ENCODE measurements at places on chromosomes 1 and 21. TPM values are rescaled to one million over a fixed set of nuclear protein-coding genes. Genes with fewer than 3 reads are reported as not detected.

- no peaks in the 10 kb centered on the region for H3K4me1 ChIP-seq
- H3K36me3 ChIP-seq, result no peaks in the 10 kb centered on the region
- H3K4me3 ChIP-seq, result no peak overlapping the region
- no peak for DNase-seq
- no peak overlapping the region for H3K27ac ChIP-seq
- H3K27me3 ChIP-seq, result peaks cover 15% of the 10 kb centered on the region
Observed at GRCh38 chr1:210123383-210123782, 109.2 kb upstream of the SERTAD4 start.

GRCh38 chr21:36461918-36462486 lies 17.9 kb downstream of the CLDN14 start:
- H3K27me3 ChIP-seq, result no peaks in the 10 kb centered on the region
- DNase-seq, result no peak
- peaks cover 15% of the 10 kb centered on the region for H3K4me1 ChIP-seq
- H3K4me3 ChIP-seq, result no peak overlapping the region

- no peaks in the 10 kb centered on the region for H3K27me3 ChIP-seq
- no peaks in the 10 kb centered on the region for H3K4me1 ChIP-seq
- no peak overlapping the region for H3K27ac ChIP-seq
- H3K4me3 ChIP-seq, result no peak overlapping the region
- no peaks in the 10 kb centered on the region for H3K36me3 ChIP-seq
- DNase-seq, result peak; percentile 64
Observed at GRCh38 chr1:228291906-228292608, 84.2 kb downstream of the OBSCN start.

Gene ADORA1
- total RNA-seq, result 4.0 TPM

Gene SPATA1
- total RNA-seq, result 1.8 TPM

DNA sequence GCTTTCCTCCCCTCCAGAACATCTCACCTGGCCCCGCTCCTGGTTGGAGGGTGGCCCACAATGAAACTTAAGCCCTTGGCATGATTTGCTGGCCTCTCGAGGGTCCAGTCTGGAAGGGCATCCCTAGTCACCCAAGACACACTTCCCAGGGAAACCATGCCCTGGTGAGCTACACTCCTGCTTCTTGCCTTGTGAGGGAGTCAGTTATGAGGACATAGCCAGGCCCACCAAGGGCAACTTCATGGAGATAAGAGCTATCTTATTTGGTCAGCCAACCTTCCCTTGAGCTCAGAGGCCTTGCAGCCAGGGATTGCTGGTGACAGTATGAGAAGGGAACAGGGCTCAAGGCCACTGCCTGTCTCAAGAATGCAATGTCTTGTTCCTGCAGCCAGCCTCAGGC lies 9.7 kb downstream of the TNR start:
- no peak for DNase-seq
- H3K36me3 ChIP-seq, result no peaks in the 10 kb centered on the region
- H3K4me1 ChIP-seq, result no peaks in the 10 kb centered on the region
- H3K27me3 ChIP-seq, result no peaks in the 10 kb centered on the region
- no peak overlapping the region for H3K27ac ChIP-seq

GRCh38 chr1:41151846-41152245 lies 90.3 kb downstream of the SCMH1 start:
- DNase-seq, result no peak
- peaks cover 10% of the 10 kb centered on the region for H3K36me3 ChIP-seq
- peaks cover 38% of the 10 kb centered on the region for H3K4me1 ChIP-seq
- no peak overlapping the region for H3K4me3 ChIP-seq
- H3K27me3 ChIP-seq, result no peaks in the 10 kb centered on the region

Gene VSIG8
- not detected for total RNA-seq

GRCh38 chr21:36246080-36246631 lies 73.8 kb upstream of the MORC3 start:
- peaks cover 22% of the 10 kb centered on the region for H3K36me3 ChIP-seq
- H3K27me3 ChIP-seq, result no peaks in the 10 kb centered on the region
- H3K4me1 ChIP-seq, result peaks cover 4% of the 10 kb centered on the region
- no peak for DNase-seq

DNA sequence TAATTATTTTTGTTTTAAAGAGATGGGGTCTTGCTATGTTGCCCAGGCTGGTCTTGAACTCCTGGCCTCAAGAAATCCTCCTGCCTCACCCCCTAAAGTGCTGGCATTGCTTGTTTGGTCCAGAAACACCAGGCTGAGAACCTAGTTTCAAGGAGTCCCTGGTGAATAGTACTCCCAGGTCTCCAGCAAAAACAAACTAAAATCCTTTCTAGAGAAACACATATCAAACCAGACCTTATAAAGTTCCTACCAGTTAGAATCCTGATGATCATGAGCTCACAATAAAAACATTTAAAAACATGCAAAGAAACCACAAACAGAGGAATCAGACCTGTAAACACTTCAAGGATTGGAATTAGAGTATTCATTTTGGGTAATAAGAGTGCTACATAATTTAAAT lies 34.4 kb upstream of the PADI1 start:
- no peaks in the 10 kb centered on the region for H3K36me3 ChIP-seq
- no peaks in the 10 kb centered on the region for H3K27me3 ChIP-seq
- DNase-seq, result no peak

Gene SPRR5
- not detected for total RNA-seq

GRCh38 chr1:101914473-101915242 lies 82.1 kb downstream of the OLFM3 start:
- H3K27ac ChIP-seq, result no peak overlapping the region
- H3K4me3 ChIP-seq, result no peak overlapping the region
- no peak for DNase-seq

GRCh38 chr1:163084330-163084729 lies 15.2 kb downstream of the RGS4 start:
- H3K27me3 ChIP-seq, result no peaks in the 10 kb centered on the region
- no peak overlapping the region for H3K4me3 ChIP-seq
- H3K4me1 ChIP-seq, result peaks cover 31% of the 10 kb centered on the region
- no peaks in the 10 kb centered on the region for H3K36me3 ChIP-seq

- no peak overlapping the region for H3K27ac ChIP-seq
- no peak overlapping the region for H3K4me3 ChIP-seq
- H3K36me3 ChIP-seq, result no peaks in the 10 kb centered on the region
- H3K27me3 ChIP-seq, result no peaks in the 10 kb centered on the region
- H3K4me1 ChIP-seq, result peaks cover 40% of the 10 kb centered on the region
Observed at GRCh38 chr1:218494449-218494852, 149.3 kb downstream of the TGFB2 start.

- H3K4me3 ChIP-seq, result no peak overlapping the region
- peak; percentile 95 for DNase-seq
- no peaks in the 10 kb centered on the region for H3K36me3 ChIP-seq
- no peak overlapping the region for H3K27ac ChIP-seq
- H3K27me3 ChIP-seq, result no peaks in the 10 kb centered on the region
Observed at GRCh38 chr1:20698195-20698910, 19.5 kb downstream of the KIF17 start.

DNA sequence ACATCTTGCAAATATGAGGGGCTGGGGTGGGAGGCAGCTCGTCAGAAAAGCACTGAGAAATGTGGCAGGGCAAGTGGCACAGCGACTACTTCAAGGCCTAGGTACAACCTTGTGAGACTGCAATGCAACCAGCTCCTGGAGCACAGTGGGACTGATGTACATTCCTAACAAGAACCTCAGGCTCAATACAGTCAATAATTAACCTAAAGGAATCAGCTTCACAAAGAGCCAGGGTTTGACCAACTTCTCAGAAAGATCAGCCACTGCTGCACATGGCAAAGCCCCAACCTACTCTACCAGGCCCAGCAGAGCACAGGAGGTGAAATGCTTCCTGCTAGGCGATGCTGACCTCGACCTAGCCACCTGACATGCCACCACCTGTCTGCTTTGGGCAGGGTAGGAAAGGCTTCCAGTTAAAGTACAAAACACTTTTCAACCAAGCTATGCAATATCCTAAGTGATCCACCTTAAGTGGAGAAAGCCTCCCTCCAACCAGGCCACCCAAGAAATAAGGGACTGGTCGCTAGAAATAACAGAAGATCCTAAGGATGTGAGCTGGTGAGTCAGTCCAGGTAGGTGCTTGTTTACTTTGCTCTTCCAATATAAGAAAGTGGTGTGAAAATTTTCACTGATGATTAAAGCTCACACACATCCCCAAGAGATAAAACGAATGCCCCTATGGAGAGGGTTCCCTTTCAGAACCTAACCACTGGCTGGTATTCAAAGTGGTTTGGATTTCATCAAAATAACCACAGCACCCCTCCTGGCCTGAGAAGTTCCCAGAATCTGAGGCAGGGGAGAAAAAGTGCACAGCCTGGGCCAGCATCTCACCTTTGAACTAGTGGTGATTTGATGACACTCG lies 2.1 kb downstream of the RIPK4 start:
- H3K27ac ChIP-seq, result no peak overlapping the region
- H3K36me3 ChIP-seq, result no peaks in the 10 kb centered on the region
- H3K27me3 ChIP-seq, result peaks cover 51% of the 10 kb centered on the region
- H3K4me1 ChIP-seq, result peaks cover 34% of the 10 kb centered on the region
- no peak overlapping the region for H3K4me3 ChIP-seq

Gene HSD3B1
- not detected for total RNA-seq

DNA sequence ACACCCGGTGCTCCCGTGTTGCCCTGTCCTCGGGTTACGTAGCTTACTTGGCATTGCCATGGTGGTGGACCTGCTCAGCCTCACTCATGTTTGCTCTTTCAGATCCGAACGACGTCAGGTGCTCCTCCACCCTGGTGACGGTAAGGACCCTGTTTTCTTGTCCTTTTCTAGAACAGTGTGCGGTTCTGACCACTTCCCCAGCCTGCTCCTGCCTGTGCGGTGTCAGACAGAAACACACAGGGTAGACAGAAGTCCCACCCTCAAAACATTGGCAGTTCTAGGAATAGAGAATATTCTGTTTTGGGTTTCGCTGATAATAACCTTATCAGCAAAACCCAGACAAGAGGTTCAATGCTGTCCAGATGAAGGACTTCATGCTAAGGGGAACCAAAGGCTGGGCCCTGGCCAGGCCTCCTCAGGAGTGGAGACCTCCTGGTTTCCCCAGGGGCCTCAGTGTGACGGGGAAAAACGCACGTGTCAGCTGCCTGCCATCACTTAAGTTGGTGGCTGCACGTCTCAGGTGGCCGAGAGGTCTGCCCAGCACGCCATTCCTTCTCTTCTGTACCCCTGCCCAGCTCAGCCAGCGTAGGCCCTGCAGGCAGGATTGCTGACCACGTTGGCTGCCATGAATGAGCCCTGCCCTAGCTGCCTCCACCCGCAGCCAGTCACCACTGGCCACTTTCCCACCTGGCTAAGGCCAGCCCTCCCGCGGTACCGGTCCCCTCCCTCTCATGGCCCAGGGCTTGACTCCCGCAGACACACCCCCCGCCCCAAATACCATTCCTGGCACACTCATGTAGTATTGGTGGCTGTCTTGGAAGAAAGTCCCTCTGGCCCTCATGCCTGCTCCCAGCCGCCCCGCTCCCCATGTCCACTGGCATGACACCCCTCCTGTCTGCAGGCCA lies 33.6 kb downstream of the SLC37A1 start:
- H3K4me3 ChIP-seq, result no peak overlapping the region
- DNase-seq, result no peak
- H3K27me3 ChIP-seq, result no peaks in the 10 kb centered on the region
- no peaks in the 10 kb centered on the region for H3K4me1 ChIP-seq

DNA sequence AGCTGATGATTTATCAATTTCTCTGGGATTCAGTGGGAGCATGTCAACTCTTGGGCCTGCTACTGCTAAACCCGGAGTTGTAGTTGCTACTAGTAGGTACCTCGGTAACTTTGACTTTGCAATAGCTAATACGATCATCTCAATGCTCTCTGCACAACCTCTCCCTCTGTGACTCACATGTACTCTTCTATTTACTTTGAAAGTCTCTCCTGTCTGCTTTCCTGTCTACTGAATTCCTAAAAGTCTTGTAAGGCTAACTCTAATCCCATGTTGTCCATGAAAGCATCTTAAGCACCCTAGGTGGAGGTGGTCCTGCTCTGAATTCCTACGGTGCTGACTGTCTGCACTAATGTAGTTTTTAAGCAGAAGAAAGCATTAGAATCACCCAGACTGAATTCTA lies 29.3 kb downstream of the SLC9C2 start:
- H3K27ac ChIP-seq, result no peak overlapping the region
- peak; percentile 71 for DNase-seq
- no peaks in the 10 kb centered on the region for H3K36me3 ChIP-seq

DNA sequence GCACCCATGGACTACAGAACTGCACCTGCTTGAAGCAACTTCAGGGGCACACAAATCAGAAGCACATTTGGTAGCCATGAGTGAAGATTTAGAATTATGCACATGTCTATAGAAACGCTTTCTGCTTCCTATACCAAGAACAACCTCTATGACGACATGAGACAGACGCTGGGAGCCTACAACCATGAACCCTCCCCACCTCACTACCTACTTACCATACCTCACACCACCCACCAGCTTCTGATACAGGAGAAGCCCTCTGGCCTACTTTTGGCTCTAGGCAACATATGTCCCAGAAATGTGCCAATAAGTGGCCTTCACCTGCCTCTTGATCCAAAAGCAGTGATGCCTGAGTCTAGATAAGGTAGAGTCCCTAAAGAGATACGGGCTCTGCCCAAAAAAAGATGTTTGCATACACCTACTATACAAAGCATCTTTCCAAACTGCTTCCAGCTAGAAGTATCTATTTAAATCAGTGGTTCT lies 58.5 kb downstream of the SLC45A1 start:
- H3K36me3 ChIP-seq, result peaks cover 10% of the 10 kb centered on the region
- peak overlapping the region; percentile 15 for H3K27ac ChIP-seq
- H3K4me1 ChIP-seq, result peaks cover 37% of the 10 kb centered on the region
- no peaks in the 10 kb centered on the region for H3K27me3 ChIP-seq
- H3K4me3 ChIP-seq, result no peak overlapping the region

Gene PODN
- 43.3 TPM for total RNA-seq

GRCh38 chr1:185104083-185104482 lies 52.7 kb downstream of the TRMT1L start:
- H3K4me1 ChIP-seq, result no peaks in the 10 kb centered on the region
- no peak overlapping the region for H3K4me3 ChIP-seq
- no peak overlapping the region for H3K27ac ChIP-seq
- H3K27me3 ChIP-seq, result no peaks in the 10 kb centered on the region
- no peak for DNase-seq

Gene VASH2
- 2.1 TPM for total RNA-seq

- H3K36me3 ChIP-seq, result no peaks in the 10 kb centered on the region
- H3K4me1 ChIP-seq, result no peaks in the 10 kb centered on the region
- peak; percentile 72 for DNase-seq
- no peak overlapping the region for H3K4me3 ChIP-seq
- no peaks in the 10 kb centered on the region for H3K27me3 ChIP-seq
Observed at GRCh38 chr21:44758781-44759627, 42.6 kb downstream of the UBE2G2 start.

Gene MIXL1
- not detected for total RNA-seq

DNA sequence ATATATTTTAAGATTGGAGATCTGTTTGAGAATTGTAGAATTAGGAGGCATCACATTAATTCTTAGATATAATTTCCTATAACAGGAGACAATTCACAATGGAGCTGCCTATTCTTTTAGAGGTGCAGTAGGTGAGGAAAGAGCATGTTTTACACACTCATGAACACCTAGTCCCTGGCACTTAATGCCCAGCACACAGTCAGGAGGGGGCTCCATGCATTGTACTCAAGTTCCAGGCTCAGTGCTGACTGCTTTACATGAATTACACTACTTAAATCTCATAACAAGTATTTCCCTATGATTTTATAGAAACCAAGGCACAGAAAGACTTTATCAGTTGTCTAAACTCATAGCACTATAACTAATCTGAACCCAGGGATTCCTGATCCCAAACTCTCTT lies 360 bp upstream of the GBP3 start:
- H3K27ac ChIP-seq, result peak overlapping the region; percentile 78
- peaks cover 9% of the 10 kb centered on the region for H3K36me3 ChIP-seq

Data from osteoblast (primary cell).